ENCODE measurements at places on chromosomes 1 and 21.

- H3K36me3 ChIP-seq, result no peaks in the 10 kb centered on the region
- H3K4me3 ChIP-seq, result no peak overlapping the region
- peaks cover 22% of the 10 kb centered on the region for H3K4me1 ChIP-seq
- H3K27ac ChIP-seq, result no peak overlapping the region
- DNase-seq, result peak; percentile 17
- peaks cover 4% of the 10 kb centered on the region for H3K27me3 ChIP-seq
Measured at GRCh38 chr1:245378311-245378722, 223.5 kb downstream of the KIF26B start.

- peaks cover 3% of the 10 kb centered on the region for H3K27me3 ChIP-seq
- H3K27ac ChIP-seq, result no peak overlapping the region
Measured at GRCh38 chr1:47658161-47658920, 220.5 kb downstream of the FOXD2 start.

DNA sequence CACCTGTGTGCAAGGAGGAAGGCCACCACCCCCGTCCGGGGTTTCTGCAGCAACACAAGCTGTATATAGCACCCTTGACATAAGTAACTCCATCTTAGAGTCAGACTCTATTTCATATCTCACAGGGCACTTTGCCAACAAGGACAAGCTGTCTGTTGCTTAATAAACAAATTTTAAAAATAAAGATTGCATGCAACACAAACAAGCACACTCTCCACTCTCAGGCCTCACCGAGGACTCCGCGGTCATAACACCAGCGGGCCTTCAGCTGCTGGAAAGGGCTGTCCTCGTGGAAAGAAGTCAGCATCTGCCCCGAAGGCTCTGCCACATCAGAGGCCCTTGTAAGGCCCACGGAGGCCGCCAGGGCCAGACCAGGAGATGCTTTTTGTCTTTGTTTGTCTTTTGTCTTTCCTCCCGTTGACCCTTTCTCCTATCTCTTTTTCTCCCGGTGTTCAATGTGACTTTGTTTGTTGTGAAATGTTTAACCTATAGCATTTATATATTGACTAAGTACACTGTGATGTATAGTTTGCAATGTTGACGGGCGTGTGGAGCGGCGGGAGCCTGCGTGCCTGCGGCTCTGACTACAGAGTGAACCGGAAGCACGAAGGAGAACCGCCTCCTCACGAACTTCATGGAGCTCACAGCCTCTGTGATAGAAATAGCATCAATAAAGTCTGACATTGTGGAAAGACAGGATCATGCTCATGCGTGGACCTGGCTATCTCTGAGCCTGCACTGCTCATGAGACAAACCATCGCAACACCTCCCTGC, 24.1 kb downstream of the MEGF6 start:
- no peaks in the 10 kb centered on the region for H3K27me3 ChIP-seq
- no peaks in the 10 kb centered on the region for H3K36me3 ChIP-seq
- no peak for DNase-seq
- no peaks in the 10 kb centered on the region for H3K4me1 ChIP-seq
- H3K4me3 ChIP-seq, result no peak overlapping the region
- H3K27ac ChIP-seq, result no peak overlapping the region

DNA sequence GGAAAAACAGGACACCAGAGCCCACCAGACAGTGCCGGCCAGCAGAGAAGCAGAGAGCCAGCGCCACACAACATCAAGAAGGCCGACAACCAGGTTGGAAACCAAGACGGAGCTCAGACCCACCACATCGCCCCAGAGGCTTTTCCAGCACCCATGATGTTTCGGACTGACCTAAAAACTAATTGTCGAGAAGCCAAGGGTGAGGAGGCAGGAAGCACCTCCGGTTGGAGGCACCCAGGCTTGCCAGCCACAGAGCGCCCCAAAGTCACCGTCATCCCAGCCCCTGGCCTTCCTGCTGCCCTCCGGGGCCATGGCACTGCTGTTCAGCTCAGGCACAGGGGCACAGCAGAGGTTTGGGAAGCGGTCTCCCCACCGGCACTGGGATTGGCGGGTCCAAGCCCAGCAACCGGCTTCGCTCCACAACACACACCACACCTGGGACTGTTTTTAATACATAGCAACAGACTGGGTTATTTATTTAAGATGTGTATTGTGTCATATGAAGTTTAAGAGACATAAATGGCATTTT, 67.2 kb downstream of the SLC37A1 start:
- H3K27me3 ChIP-seq, result no peaks in the 10 kb centered on the region
- H3K36me3 ChIP-seq, result peaks cover 9% of the 10 kb centered on the region
- no peak for DNase-seq
- no peaks in the 10 kb centered on the region for H3K4me1 ChIP-seq
- no peak overlapping the region for H3K27ac ChIP-seq
- no peak overlapping the region for H3K4me3 ChIP-seq

DNA sequence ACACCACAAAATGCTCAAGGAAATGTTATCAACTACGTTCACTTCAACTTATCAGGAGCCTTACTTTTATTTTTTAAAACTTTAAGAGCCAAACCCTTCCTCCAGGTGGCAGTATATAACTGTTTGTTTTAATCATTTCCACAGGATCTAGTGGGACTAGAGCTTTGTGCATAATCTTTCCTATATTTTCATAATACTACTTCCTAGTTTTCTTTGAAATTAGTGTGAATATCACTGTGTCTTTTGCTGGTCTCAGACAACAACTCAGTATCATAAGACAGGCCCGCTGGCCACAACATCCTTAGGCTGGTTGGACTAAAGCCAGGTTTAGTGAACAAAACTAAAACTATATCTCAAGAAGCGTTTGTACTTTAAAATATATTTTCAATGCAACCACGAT, 145.5 kb downstream of the TIAM1 start:
- H3K27me3 ChIP-seq, result no peaks in the 10 kb centered on the region
- peaks cover 4% of the 10 kb centered on the region for H3K36me3 ChIP-seq
- no peak for DNase-seq
- no peak overlapping the region for H3K4me3 ChIP-seq
- H3K27ac ChIP-seq, result no peak overlapping the region

- H3K27ac ChIP-seq, result no peak overlapping the region
- H3K27me3 ChIP-seq, result no peaks in the 10 kb centered on the region
- H3K4me1 ChIP-seq, result no peaks in the 10 kb centered on the region
- no peaks in the 10 kb centered on the region for H3K36me3 ChIP-seq
Measured at GRCh38 chr21:37758982-37759381, 157.3 kb downstream of the KCNJ6 start.

GRCh38 chr1:245677461-245678240, 522.9 kb downstream of the KIF26B start:
- DNase-seq, result no peak
- no peaks in the 10 kb centered on the region for H3K36me3 ChIP-seq
- no peaks in the 10 kb centered on the region for H3K27me3 ChIP-seq
- H3K4me3 ChIP-seq, result no peak overlapping the region

DNA sequence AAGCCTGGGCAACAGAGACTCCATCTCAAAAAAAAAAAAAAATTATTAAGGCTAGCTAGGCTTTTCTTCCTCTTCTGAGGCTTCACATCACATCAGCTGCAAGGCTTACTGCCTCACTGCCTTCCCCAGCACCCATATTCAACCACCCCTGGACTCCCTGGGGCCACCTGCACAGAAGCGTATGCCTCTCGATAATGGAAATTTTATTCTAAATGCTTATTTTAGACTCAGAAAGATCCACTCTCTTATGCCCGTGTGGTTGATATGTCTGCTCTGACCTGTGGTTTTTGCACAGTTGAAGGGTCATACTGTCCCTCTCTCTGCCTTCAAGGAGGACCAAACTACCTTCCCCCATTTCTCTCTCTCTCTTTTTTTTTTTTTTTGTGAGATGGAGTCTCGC, 1.5 kb upstream of the FCRLA start:
- no peak for DNase-seq
- H3K36me3 ChIP-seq, result no peaks in the 10 kb centered on the region
- H3K4me3 ChIP-seq, result no peak overlapping the region
- no peak overlapping the region for H3K27ac ChIP-seq
- H3K27me3 ChIP-seq, result peaks cover 23% of the 10 kb centered on the region
- H3K4me1 ChIP-seq, result no peaks in the 10 kb centered on the region

GRCh38 chr1:157626099-157626498, 28.2 kb upstream of the FCRL4 start:
- H3K4me1 ChIP-seq, result no peaks in the 10 kb centered on the region
- no peak for DNase-seq
- H3K27ac ChIP-seq, result no peak overlapping the region
- H3K36me3 ChIP-seq, result no peaks in the 10 kb centered on the region
- H3K27me3 ChIP-seq, result peaks cover 7% of the 10 kb centered on the region

- peaks cover 53% of the 10 kb centered on the region for H3K4me1 ChIP-seq
- peaks cover 56% of the 10 kb centered on the region for H3K36me3 ChIP-seq
- no peaks in the 10 kb centered on the region for H3K27me3 ChIP-seq
- no peak overlapping the region for H3K27ac ChIP-seq
- no peak for DNase-seq
Measured at GRCh38 chr1:8653878-8654277, 163.6 kb downstream of the RERE start.

DNA sequence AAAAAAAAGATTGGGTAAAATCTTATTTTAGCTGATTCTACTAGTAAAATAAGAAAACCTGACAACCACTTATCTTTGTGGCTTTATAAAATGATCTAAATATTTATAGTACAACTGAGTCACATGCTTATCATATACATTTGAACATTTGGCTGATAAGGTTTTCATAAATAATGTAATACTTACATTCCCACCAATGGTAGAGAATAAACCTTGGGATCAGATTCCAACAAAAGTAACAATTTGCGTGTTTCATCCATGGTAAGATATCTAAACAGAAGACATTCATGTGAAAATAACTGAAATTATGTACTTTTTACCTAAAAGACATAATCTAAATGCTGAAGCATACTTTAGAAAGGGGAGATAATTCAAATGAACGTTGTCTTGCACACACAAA, 18.4 kb downstream of the STIL start:
- no peak overlapping the region for H3K27ac ChIP-seq
- H3K27me3 ChIP-seq, result no peaks in the 10 kb centered on the region
- H3K4me3 ChIP-seq, result no peak overlapping the region

DNA sequence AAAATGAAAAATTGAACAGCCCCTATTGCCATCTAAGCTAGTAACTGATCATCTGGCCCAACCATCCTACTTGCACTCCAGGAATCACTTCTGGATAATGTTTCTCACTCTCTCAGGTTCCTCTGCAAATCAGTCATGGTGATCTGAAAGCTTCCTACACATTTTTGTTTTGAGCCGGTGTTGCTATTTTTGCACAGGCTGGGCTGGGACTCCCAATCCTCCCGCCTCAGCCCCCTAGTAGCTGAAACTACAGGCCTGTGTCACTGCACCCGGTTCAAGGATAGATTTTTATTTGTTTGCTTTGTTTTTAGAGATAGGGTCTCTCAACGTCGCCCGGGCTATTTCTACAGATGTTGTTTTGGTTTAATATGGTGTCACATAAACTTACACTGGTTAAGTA, 40.5 kb upstream of the HMCN1 start:
- no peaks in the 10 kb centered on the region for H3K27me3 ChIP-seq
- peak overlapping the region; percentile 66 for H3K27ac ChIP-seq
- H3K4me1 ChIP-seq, result peaks cover 15% of the 10 kb centered on the region
- no peak for DNase-seq
- peak overlapping the region; percentile 22 for H3K4me3 ChIP-seq

DNA sequence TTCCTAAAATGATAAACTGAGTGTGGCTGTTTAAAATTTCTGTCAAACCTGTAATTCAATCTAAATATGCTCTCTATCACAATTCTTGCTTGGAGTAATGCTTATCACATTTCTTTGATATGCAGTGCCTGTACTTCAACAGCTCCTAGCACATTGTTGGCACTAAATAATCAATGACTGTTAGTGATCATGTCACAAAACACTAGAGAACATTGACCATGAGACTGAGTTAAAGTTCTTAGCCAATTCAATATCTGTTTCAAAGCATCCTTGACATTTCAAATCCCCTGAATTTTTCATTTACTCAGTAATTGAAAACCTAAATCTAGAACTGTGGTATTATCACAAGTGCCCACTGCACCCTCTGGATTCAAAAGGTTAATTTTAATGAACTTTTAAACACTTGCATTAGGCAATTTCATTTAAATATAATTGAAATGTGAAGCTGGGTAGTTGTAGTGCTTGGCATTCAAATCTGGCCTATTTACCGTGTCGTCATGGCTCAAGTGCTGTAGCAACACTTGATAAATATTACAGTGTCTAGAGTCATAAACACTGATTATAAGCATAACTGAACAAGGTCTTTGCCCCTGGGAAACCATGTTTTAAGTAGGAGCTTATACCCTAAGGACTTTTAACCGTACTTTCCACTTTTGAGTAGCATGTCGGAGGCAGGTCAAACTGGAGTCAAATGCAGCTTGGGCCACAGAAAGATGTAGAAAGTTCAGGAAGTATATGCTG, 143.6 kb downstream of the LRRC7 start:
- no peaks in the 10 kb centered on the region for H3K27me3 ChIP-seq
- DNase-seq, result no peak
- no peak overlapping the region for H3K27ac ChIP-seq
- H3K36me3 ChIP-seq, result no peaks in the 10 kb centered on the region
- H3K4me3 ChIP-seq, result no peak overlapping the region

GRCh38 chr1:9246215-9246614, 11.6 kb downstream of the H6PD start:
- peaks cover 39% of the 10 kb centered on the region for H3K36me3 ChIP-seq
- H3K27me3 ChIP-seq, result no peaks in the 10 kb centered on the region
- DNase-seq, result no peak
- no peak overlapping the region for H3K27ac ChIP-seq
- H3K4me1 ChIP-seq, result peaks cover 39% of the 10 kb centered on the region

GRCh38 chr1:84888753-84889152, 4.3 kb downstream of the LPAR3 start:
- H3K27me3 ChIP-seq, result peaks cover 47% of the 10 kb centered on the region
- H3K4me1 ChIP-seq, result peaks cover 6% of the 10 kb centered on the region
- no peak overlapping the region for H3K27ac ChIP-seq
- H3K4me3 ChIP-seq, result no peak overlapping the region
- no peak for DNase-seq
- no peaks in the 10 kb centered on the region for H3K36me3 ChIP-seq

DNA sequence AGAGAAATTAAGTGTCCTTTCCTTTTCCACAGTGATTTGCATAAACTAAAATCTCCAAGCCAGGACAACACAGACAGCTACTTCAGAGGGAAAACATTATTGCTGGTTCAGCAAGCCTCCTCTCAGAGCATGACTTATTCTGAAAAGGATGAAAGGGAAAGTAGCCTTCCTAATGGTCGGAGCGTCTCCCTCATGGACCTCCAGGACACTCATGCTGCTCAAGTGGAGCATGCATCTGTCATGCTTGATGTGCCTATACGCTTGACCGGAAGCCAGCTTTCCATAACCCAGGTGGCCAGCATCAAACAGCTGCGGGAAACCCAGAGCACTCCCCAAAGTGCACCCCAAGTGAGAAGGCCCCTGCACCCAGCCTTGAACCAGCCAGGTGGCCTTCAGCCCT, 39.1 kb downstream of the CLEC20A start:
- DNase-seq, result no peak
- H3K36me3 ChIP-seq, result no peaks in the 10 kb centered on the region
- no peak overlapping the region for H3K4me3 ChIP-seq
- no peaks in the 10 kb centered on the region for H3K27me3 ChIP-seq
- H3K27ac ChIP-seq, result no peak overlapping the region

GRCh38 chr21:44509539-44509938, 30.5 kb downstream of the KRTAP10-1 start:
- H3K27ac ChIP-seq, result no peak overlapping the region
- H3K4me1 ChIP-seq, result no peaks in the 10 kb centered on the region
- DNase-seq, result no peak
- no peaks in the 10 kb centered on the region for H3K27me3 ChIP-seq
- no peak overlapping the region for H3K4me3 ChIP-seq
